ENCODE measurements at places on chromosomes 7 and 10. TPM values are rescaled to one million over a fixed set of nuclear protein-coding genes. Genes with fewer than 3 reads are reported as not detected.

GRCh38 chr10:123962756-123963530, 71.3 kb upstream of the CPXM2 start:
- DNase-seq, result no peak

Gene NKX6-2
- total RNA-seq, result not detected

- no peak for DNase-seq
Observed at GRCh38 chr7:26153241-26153822, 1.3 kb downstream of the NFE2L3 start.

Gene STOX1
- 0.54 TPM for total RNA-seq

DNA sequence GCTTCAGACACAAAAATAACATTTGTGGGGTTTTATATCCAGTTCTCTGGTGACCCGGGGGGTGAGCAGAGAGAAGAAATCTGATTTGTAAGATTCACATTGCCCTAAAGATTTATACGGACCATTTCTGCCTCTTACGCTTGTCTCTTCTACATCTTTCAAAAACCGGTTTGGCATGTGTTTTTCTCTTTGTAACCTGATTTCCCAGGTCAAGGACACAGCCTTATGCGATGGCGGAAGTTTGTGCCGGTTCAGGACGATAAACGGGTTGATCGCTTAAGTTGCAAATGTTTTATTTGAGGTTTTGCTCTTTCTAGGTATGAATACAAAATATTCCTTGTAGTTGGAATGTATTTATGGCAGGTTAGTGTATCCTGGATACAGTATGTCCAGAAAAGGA, 61.6 kb upstream of the SH2B2 start:
- no peak for DNase-seq

GRCh38 chr7:17903337-17903736, 37.0 kb downstream of the SNX13 start:
- DNase-seq, result no peak
